T-helper 17 cell (primary cell): ENCODE measurements at places on chromosomes 5 and 9. TPM values are rescaled to one million over a fixed set of nuclear protein-coding genes. Genes with fewer than 3 reads are reported as not detected.

DNA sequence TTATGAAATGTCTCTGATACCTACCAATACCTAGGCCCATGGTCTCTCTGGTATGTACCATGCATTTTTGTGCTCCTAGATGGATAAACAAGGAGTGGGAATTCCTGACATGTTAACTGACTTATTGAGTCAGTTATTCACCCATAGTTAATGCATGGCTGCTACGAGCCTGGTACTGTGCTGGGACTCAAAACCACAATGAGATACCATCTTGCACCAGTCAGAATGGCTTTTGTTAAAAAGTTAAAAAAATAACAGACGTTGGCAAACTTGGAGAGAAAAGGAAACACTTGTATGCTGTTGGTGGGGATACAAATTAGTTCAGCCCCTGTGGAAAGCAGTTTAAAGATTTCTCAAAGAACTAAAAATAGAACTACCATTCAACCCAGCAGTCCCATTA is 293.8 kb downstream of the OSTF1 start:
- H3K4me3 ChIP-seq = no peak overlapping the region
- DNase-seq = no peak

DNA sequence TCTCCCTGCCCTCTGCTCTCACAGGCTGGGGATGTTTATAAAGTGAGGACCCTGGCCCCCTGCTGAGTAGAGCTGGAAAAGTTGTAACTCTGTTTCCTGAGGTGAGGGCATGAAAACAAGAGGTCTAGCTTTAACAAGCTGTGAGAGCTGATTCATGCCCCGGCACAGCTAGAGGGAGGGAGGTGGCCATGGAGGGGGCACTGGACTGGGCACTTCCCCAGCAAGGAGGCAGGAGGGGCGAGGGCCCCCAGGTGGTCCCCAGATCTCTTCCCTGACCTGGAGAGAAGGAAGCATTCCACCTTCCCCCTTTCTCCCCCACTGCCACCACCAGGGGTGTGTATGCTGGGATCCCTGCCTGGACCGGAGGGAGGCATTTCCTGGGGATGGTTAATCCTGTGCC is at the start of gene MSMP:
Gene MSMP, minus strand, starts transcription at position 13 of the 400 bp plus-strand sequence. CDS start 147 bp downstream, outside the sequence.
- peaks cover 12% of the 10 kb centered on the region for H3K36me3 ChIP-seq
- H3K4me3 ChIP-seq = no peak within 1 kb of the TSS
- H3K27ac ChIP-seq = no peak within 1 kb of the TSS
- peaks cover 45% of the 10 kb centered on the region for H3K4me1 ChIP-seq

Gene ITK
- total RNA-seq = 319 TPM

Gene C1QTNF2
- total RNA-seq = not detected
